ENCODE measurements at places on chromosomes 7 and 10.
A peak's percentile ranks its signal among the peaks of the same experiment; 100 is the strongest.

DNA sequence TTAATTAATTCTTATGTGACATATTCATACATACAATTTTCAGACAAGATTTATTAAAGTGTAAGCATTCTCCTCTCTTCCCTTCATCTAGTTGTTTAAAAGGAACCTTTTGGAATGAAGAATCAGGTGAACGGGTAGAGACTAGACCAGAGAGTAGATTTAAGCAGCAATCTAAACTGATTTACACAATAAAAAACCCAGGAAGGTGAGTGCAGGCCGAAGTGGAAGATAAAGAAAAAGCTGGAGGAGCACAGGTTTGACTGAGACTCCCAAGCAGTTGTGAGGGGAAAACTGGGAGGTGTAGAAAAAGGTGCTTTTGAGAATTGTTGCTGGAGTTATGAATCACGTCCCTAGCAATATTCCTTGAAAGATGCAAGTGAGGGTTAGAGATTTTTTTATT is 601.1 kb downstream of the SORCS1 start:
- no peak for DNase-seq

- DNase-seq, result no peak
These were observed 16.6 kb downstream of the COL28A1 start for GRCh38 chr7:7519056-7519455.

GRCh38 chr7:52481571-52481970 is 553.9 kb upstream of the POM121L12 start:
- no peak for DNase-seq

- DNase-seq, result no peak
These were observed 249.0 kb upstream of the PLXNA4 start for GRCh38 chr7:132825222-132825621.

DNA sequence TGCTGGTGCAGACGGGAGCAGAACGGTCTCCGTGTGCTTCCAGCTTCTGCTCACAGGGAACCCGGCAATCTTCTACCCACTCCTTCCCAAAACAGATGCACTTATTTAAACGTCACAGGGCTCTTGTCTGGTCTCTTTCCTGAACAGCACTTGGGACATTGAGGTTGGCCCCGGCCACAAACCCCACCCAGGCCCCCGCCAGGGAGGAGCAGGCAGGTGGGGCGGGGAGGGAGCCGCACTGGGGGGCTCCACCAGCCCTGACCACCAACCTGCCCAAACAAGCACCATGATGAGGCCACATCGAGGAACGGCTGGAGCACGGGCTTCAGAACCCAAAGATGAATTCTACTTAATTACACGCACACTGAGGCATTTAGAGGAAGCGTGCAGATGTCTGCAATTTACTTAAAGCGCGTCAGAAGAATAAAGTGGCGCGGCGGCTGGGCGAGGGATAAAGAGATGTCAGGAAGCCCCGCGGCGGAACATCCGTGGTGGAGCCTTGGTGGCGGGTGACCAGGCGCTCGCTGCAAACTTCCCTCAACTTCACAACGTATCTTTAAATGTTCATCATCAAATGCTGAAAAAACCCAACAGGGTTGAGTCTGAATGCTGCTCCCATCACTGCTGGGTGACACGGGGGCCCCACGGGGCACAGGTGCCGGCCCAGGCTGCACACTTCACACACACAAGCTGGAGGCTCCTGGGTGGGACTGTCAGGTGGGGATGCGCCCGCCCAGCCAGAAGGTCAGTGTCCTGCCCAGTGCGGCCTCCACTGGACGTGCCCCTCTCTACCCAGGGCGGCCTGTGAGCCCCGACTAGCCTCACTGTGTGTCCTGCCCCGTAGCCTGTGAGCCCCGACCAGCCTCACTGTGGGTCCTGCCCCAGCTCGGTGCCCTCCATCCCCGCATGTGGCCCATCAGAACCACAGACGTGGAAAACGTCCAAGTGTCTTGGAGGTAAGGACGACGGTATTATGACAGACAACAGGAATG is 279.2 kb downstream of the MAD1L1 start:
- no peak for DNase-seq

DNA sequence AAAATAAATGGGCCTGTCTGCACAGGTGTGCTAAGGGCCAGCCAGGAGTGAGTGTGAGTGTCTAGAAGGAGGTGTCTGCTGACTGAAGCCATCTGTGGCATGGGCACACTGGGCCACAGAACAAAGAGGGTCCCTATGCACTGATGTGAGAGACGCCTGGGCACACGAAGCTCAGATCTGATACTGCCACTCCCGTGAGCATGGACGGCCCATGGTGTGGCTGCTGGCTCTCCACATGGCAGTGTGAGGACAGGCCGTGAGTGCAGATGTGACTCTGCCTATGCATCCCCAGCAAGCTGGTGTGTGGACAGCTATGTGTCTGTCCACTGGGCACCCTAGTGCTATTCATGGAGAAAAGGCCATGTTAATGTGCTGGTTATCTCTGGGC is 12.8 kb upstream of the MYL7 start:
- DNase-seq, result no peak

DNA sequence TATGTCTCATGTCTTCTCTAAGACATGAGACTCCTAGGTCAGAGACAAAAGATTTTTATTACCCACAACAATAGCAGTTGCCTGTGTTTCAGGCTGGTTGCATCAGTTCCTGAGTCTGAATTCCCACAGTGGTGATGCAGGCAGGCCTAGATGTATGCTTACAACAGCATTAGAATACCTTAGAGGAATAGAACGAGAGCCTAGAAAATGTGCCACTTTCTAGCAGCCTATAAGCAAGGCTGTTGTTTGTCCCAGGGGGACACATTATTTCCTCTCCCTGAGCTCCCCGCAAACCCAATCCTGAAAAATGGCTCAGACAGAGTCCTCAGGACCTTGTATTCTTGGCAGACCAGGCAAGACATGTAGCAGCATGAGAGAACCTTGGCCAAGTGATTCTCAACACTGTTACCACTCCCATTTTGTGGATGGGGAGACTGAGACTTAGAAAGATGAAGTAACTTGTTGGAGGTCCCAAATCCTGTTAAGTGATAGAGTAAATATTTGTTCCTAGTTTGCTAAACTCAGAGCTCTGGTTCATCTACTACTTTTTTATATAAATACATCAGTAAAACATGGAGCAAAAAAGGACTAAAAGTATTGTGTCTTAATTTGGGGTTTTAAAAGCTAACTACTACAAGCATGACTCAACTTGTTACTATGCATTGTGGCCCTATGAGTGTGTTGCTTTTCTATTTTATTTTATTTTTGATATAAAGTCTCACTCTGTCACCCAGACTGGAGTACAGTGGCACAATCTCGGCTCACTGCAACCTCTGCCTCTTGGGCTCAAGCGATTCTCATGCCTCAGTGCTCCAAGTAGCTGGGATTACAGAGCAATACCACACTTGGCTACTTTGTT is 14.2 kb downstream of the VTI1A start:
- DNase-seq, result no peak

GRCh38 chr10:19877466-19878255 is 61.4 kb downstream of the PLXDC2 start:
- no peak for DNase-seq

DNA sequence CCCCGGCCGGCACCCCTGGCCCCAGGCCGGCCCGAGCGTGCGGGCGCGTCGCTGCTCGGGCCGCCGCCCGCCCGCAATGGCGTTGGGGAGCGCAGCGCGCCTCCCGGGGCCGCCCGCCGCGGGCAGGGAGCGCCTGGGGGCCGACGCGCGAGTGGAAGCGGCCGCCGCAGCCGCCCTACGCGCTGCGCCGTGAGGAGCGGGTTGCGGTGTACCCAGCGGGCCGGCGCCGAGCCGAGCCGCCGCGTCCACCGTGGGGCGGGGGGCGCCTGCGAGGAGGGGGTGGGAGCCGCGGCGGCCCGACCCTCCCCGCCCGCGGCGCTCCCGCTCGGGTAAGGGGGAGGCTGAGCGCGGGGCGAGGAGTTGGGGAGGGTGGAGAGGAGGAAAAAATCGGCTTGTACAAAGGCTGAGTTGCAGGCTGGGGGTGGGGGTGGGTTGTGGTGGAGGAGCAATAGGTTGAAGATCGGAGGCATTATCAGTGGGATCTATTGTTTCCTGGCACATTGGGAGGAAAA is 473 bp downstream of the PPP1R9A start:
- DNase-seq, result peak; percentile 70

- no peak for DNase-seq
These were observed 38.6 kb downstream of the MRC1 start for GRCh38 chr10:17847585-17848296.

DNA sequence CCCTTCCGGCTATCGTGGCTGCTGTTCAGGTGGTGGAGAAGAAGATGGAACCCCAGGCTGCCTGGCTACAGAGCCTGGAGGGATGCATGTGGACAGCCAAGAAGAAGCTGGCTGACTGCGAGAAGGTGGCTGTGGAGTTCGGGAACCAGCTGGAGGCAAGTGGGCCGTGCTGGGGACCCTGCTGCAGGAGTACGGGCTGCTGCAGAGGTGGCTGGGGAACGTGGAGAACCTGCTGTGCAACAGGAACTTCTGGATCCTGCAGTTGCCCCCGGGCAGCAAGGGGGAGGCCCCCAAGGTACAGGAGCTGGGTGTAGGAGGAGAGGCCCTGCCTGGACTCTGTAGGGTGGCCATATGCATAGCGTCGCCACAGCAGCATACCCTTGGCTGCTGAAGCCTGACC is 25.6 kb downstream of the ZNF783 start:
- DNase-seq, result no peak

GRCh38 chr10:111207500-111207899 is 130.7 kb downstream of the ADRA2A start:
- DNase-seq, result no peak

DNA sequence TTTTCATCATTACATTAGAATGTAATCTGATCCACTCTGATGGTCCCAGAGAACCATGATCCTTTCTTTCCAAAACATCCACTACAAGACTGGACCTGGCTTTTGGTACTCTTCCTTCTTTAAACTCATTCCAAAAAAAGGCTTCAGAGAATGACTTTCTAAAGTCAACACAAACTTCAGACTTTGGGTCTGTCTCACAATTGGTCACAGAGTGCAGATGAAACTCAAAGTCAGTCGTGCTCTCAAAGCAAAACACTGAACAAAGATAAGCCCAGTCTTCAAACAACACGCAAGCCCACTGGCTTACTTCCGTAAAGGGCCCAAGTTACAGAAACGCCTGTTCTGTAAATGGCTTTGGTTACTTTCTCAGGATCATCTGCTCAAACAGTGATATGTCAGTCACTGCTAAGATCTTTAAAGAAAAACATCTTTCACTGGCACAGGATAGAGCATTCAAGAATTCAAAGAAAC is 250.9 kb upstream of the MKLN1 start:
- DNase-seq, result no peak

GRCh38 chr7:145909991-145910513 is 206.5 kb upstream of the CNTNAP2 start:
- DNase-seq, result no peak

DNA sequence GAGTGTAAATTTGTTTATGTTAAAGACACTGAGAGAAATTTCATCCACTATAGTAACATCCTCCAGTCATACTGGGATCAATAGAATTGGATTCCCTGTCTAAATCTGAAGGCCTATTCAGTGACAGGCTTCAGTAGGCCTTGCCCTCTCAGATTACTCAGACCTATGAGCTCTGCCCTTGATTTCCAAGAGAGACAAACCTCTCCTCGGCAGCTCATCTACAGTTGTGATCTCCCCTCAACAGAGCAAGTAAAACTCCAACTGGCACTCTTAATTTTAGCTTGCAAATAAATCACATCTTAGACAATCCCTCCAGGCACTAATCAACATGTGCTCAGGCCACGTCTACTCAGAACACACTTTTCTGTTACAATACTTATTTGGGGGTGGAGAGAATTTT is 1191.4 kb upstream of the PHF14 start:
- DNase-seq, result no peak

GRCh38 chr7:72540923-72541322 is 128.8 kb upstream of the CALN1 start:
- no peak for DNase-seq

DNA sequence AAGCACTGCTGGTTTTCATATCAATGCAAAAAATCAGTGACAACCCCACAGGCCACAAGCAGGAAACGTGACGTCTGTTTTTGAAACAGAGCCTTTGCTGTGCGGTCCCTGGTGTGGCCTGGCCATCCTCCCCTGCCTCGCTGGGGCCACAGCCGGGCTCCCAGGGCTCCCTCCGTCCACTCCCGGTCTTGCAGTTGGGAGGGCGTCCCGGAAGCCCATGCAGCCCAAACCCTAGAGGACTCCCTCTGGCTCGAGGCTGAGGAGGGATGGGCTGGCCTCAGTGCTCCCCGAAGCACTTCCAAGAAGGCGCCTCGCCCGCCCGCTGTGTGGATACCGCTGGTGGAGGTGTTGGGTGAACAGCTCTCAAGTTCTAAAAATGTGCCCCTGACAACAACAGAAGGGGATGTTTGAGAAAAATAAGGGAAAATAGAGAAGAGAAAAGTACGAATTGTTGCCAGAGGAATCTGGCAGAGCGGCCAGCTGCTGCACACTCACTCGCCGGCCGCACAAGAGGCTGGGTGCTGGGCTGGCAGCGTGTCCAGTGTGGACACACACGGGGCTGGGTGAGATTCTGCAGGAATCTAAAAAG is 73.5 kb downstream of the ZRANB1 start:
- DNase-seq, result no peak

DNA sequence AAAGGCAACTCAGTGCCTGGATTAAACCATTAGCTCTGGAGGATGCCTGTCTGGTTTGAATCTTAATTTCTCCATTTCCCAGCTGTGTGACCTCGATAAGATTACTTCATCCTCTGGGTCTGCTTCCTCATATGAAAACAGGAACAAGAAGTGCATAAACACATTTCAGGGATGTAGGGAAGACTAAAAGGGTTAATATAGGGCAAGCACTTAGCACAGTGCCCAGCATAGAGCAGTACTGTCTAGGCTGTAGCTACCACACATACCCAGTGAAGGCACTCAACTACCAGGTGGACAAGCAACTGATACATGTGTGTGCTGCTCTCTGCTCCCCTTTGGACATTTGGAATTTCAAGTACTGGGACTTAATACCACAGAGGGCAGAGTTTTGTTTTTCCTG is 85.4 kb downstream of the KCNMA1 start:
- DNase-seq, result no peak

- DNase-seq, result peak; percentile 76
These were observed 125.6 kb downstream of the CYP26A1 start for GRCh38 chr10:93199191-93199751.

DNA sequence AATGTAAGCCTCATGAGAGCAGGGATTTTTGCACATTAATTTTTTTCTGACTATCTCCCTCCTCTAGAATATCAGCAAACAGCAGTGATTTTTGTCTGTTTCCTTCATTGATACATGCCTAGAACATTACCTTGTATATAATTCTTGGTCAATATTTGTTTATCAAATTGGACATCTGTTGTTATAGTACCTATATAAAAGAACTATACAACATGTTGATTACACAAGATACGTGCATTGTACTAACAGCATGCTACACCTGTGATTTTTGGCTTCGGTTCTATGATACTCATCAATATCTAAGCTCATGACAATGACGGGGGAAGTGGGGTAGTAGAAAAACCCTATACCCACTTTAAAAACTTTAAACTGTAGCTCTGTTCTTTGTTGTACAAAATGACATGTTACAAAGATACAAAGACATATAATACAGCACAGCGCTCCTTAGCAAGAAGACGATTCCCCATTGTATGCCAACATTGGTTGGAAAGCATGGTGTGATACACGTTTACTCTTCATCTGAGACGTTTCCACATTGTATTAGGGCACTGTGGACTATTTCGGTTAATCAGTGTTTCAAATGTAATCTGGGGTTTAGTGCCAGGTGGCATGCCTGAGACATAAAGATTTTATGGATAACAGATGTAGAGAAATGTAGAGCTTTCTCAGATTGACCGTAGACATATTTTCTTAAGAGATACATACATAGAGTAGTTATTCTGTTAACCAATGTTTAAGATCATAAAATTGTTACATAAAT is 70.5 kb upstream of the FOXP2 start:
- DNase-seq, result no peak

- no peak for DNase-seq
These were observed 23.1 kb downstream of the GNG11 start for GRCh38 chr7:93944673-93945072.

All from right forelimb (tissue), 1 donor.